ENCODE measurements at places on chromosomes 7 and 10.

GRCh38 chr10:112286837-112287818 lies 3.9 kb downstream of the TECTB start:
- DNase-seq = no peak

DNA sequence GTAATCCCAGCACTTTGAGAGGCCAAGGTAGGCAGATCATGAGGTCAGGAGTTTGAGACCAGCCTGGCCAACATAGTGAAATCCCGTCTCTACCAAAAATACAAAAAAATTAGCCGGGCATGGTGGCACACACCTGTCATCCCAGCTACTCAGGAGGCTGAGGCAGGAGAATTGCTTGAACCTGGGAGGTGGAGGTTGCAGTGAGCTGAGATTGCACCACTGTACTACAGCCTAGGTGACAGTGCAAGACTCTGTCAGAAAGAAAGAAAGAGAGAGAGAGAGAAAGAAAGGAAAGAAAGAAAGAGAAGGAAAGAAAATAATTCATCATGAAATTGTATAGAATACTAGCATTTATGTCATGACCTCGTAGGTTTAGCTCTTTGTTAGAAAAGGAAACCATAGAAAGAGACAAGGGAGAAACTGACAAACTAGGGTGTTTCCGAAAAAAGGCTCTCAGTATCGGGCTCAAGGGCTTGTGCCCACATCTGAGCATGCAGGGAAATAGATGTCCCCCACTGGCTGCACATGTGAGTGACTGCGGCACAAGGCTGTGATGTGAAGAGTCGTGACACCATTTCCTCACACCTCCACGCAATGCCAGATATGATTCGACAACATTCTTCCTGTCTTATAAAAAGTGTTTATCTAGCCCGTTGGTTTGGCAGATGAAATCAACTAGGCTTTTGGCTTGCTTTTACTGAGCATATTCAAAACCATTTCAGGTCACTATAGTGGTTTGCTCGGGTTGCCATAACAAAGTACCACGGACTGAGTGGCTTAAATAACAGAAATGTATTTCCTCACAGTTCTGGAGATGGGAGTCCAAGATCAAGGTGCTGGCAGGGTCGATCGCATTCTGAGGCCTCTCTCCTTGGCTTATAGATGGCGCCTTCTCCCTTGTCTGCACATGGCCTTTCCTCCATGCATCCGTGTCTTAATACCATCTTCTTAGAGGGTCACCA lies 2.0 kb downstream of the SRGN start:
- peak; percentile 23 for DNase-seq

DNA sequence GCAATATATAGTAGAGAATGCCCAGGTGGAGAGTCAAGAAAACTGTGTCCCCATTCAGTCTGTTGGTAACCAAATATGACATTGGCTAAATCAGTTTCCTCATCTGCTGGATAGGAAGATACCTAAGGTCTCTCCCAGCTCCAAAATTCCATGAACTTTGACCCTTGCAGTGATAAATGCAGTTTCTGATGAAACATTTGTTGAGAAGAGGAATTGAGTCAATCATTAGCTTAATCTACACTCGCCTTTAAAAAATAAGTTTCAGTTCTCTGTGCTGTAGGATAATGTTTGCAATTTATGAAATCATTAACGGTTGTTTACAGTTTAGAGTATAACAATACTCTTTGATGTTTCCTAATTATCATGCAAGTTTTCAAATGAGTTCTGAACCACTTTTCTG lies 38.0 kb upstream of the SLC25A13 start:
- DNase-seq = no peak

- no peak for DNase-seq
These were observed 66.5 kb downstream of the GNAT3 start for GRCh38 chr7:80445351-80445750.

DNA sequence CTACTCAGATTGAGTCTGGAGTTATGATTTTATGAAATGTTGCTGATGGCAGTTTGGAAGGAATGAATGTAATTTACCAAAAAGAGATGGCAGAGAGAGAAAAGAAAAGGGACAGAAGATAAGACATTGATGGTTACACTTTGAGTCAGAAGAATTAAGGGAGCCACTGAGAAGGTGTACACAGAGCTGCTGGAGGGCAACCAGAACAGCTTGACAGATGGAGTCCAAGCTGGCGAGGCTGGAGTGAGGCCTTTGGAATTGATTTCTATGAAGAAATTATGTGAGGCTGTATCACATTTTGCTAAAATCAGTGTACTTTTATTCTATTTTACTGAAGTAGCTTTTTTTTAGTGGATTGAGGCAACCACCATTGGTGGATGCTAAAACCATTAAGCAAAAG lies 740.5 kb downstream of the REEP3 start:
- no peak for DNase-seq

DNA sequence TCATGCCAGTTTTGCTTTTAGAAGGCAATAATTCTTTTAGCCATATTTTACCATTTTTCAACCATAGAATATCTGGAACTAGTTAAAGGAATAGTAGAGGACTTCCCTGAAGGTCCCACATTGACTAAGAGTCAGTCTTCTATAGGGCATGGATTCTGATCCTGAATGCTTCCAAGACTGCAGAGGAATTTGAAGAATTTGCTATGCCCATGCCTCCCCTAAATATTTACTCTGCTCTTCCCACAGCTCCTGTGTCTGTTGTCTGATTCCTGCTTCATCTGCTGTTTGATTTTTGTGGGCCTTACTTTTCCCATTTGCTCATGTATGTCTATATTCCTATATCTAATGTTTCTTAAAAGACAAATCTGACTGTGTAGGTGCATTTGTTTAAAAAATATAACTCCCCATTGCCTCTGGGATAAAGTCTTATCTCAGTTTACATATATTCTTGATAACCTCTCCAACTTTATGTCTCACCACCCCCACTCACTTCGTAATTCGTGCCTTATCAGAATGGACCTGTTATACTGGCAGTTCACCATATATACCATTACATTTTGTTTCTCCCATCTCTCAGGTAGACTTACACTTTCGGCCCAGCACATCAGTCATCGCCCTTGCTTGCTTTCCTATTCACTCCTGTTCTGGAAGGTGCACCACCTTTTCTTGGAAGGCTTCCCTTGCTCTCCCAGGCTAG lies 33.9 kb downstream of the LRRC4 start:
- DNase-seq = no peak

DNA sequence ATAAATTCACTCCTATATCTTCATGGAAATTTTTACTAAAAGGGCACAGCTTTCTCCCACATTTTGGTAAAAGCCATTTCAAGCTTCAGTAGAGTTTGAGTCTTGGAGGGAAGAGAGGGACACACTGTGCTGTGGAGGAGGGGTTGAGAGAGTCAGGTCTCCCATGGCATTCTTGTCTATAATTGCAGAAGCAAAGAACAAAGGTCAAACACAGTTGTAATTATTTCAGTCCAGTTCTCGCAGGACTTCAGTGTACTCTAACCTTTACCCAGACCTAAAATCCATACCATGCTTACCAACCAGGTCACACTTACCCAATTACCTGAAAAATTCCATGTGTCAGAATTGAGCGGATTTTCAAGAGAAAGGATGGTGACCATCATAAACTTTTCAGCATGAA lies 298.4 kb downstream of the XPNPEP1 start:
- DNase-seq = no peak

GRCh38 chr7:98993024-98993897 lies 114.9 kb downstream of the TRRAP start:
- no peak for DNase-seq

GRCh38 chr7:69772718-69773436 lies 174.6 kb downstream of the AUTS2 start:
- DNase-seq = no peak

DNA sequence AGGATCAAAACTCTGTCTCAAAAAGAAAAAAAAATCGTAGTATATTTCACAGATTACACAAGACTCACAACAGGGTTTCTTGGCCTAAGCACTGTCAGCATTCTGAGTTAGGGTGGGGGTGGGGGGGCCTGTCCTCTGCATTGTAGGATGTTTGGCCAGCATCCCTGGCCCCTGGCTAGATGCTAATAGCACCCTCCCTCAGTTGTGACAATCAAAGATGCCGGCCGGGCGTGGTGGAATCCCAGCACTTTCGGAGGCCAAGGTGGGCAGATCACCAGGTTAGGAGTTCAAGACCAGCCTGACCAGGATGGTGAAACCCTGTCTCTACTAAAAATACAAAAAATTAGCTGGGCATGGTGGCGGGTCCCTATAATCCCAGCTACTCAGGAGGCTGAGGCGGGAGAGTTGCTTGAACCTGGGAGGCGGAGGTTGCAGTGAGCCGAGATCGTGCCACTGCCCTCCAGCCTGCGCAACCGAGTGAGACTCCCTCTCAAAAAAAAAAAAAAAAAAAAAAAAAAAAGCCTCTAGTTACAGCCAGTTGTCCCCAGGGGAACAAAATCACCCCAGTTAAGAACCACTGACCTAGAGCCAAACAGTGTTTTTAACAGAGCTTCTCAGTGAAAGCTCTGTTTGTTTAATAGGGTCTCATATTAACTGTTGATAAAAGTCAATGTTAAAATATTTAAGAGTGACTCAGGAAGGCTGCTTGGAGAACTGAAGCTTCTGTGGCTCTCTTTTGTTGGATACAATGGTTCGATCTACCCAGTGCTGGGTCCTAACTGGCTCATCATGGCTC lies 161.0 kb upstream of the FAM171A1 start:
- DNase-seq = no peak

GRCh38 chr7:17598846-17599245 lies 300.4 kb downstream of the AHR start:
- no peak for DNase-seq

GRCh38 chr7:103710247-103710646 lies 264.2 kb upstream of the SLC26A5 start:
- no peak for DNase-seq

DNA sequence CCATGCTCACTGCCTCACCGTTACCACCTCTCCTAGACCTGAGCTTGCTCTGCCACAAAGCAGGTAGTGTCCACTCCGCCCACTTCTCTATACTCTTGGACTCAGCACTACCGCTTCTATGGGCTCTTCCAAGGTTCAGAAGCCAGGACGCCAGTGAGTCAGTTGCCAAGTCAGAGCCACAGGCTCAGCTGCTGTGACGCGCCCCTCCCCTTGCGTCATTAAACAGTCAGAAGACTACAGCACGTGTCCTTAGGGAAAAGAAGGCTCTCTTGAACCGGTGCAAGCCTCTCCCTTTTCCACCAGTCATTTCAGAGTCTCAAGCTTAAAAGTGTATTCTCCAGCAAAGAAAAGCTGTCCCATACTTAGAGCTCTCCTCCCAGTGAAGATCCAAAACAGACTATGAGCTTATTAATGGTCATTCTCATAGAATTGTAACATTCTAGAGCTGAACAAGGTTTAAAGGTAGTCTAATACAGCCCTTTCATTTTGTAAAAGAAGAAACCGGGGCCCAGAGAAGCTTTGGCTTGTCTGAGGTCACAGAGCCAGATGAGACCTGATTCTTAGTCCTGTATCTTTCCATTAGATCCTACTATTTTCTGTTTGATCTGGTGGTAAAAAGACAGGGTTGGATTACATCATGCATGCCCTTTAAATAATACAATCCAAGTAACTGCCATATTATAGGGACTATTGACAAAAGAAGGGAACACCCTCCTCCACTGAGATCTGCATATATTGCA lies 40.9 kb upstream of the MET start:
- DNase-seq = no peak

Data from activated naive CD4-positive, alpha-beta T cell (primary cell).